ENCODE measurements at places on chromosomes 11 and 22.

DNA sequence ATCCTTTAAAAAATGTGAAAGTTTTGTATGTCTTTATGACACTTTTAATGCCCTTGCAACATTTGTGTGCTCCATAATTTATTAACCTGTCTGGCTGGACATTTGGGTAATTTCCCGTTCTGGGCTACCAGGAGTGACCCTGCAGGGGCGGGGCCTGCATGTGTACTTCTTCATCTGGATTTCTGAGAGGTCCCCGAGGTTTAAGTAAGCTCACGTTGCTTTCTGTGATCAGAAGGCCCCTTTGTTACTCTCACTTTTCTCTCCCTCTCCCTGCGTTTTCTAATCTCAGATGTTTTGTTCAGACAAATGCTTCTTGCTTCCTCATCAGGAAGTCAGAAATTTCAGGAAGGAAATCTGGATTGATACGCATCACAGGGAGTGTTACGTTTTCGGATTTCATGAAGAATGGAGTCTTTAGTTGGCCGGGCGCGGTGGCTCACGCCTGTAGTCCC, 78.9 kb upstream of the CRYBB3 start:
- DNase-seq, result no peak

- no peak for DNase-seq
Measured at GRCh38 chr11:33553486-33553885, 147.1 kb downstream of the C11orf91 start.

- DNase-seq, result no peak
Measured at GRCh38 chr11:110262072-110262403, 34.4 kb downstream of the RDX start.

- DNase-seq, result no peak
Measured at GRCh38 chr11:111387363-111387762, 8.3 kb upstream of the POU2AF1 start.

DNA sequence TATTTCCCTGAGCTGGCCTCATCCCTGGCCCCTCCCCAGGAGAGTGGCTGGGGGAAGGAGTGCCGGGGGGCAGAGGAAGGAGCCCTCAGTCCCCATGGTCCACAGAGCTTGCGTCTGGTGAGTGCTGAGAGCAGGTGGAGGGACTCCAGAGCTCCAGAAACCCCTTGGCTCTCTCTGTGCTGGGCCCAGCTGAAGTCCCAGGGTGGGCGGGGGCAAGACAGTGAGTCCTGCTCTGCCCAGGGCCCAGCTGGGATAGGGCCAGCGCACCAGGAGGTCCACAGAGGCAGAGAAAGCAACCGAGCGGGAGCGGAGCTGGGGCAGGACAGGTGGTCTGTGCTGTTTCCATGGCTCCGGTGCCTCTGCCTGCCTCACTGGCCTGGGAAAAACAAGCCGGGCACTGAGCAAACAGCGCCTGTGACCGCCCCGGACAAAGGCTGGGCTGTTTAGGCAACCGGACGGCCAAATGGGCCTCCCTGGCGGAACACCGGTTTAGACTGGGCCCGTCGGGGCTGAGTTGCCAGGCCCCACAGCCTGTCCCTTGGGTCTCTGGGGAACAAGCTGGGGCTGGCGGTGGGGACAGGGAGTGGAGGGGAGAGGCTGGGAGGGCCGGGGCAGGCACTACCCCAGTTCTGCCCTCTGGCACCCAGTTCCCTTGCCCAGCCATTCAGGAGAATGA, 34.1 kb upstream of the WNT7B start:
- no peak for DNase-seq

DNA sequence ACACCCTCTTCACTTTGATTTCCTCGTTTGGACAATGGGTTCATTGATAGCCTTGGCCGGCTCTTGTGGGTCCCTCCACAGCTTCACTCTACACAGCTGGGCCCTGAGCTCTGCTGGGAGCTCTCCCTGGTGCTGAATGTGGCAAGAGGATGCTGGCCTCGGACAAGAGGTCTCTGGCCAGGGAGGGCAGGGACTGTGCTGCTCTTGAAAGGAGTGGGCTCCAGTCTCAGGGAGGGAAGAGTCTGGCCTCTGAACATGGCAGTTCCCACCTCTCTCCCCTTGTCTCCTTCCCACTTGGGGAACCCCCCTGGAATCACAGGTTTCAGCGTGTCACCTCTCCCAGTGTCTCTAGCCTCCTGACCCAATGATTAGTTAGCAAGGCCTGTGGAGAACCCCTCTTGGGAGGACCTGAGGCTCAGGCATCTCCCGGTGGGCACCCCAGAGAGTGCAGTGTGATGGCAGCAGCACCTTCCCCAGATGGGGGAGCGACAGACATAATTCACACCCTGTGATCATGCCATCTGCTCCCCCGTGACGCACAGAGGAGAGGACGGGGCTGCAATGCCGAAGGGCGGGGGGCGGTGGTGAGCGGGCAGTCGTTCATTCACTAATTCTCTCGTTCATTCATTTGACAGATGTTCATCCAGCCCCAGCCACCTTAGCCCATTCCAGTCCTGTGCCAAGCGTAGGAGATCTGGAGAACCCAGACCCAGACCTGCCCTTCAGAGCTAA, 2.8 kb upstream of the CABP7 start:
- DNase-seq, result no peak

GRCh38 chr11:9982796-9983579, 311.0 kb downstream of the SBF2 start:
- DNase-seq, result no peak

DNA sequence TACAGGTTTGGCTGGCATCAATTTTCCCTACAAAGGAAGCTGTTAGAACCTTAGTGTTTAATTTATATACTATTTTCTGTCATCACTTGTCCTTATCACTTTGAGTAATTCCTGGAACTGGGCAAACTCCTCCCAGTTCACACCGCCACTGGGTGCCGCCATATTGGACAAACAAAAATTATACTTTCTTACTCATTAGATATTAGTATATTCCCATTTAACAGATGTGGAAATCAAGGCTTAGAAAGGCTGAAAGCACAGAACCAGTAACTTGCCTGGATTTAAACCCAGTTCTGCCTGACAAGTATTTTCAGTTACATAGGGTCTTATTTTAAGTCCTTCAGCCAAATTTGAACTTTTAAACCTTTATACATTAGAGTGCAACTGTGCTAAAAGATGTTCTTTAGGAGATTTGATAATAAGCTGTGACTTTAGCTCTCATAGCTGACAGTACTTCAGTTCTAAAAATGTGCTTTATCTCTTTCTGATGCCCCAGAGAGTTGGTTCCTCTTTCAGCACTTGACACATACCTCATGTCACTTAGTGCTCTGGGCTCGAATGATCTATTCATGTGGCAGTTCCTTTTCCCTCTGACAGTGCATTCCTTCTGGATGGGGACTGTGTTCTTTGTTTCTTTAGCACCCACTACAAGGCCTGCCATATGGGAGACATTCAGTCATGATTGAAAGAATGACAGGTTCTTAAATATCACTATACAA, 25.4 kb downstream of the COA4 start:
- DNase-seq, result no peak

DNA sequence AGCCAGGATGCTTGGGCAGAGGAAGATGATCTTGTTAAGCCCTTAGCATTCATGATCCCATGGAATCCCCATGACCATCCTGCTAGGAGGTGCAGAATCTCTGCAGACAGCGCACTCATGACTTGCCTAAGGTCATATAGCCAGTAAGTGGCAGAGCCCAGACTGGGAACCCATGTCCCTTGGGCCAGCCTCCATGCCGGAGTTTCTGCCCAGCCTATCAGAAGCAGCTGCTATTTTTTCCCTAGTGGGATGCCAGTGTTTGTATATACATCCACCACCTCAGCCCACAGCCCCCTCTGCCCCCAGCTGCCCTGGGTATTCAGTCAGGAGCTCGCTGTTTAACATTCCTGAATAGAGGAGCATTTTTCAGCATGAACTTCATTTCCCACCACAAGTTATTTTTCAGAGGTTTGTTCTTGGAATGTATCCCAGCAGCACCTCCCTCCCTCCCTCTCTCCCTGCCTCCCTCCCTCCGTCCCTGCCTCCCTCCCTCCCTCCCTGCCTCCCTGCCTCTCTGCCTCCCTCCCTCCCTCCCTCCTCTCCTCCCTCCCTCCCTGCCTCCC, 34.4 kb upstream of the SUSD2 start:
- no peak for DNase-seq

DNA sequence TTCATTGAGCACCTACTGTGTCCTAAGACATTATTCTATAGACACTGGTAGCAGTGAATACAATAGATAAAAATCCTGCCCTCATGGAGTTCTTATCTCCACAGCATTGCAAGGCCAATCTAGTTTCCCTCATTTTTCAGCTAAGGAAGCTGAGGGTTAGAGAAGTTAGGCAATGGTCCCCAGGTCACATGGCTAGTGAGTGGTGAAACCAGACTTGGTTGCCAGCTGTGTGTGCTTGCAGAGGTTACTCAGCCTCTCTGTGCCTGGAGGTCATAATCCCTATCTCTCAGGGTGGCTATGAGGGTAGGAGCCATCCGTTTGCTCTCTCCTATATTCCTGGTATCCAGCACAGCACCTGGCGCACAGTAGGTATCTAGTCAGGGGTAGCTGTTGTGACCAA, 147.7 kb upstream of the SEZ6L start:
- no peak for DNase-seq

DNA sequence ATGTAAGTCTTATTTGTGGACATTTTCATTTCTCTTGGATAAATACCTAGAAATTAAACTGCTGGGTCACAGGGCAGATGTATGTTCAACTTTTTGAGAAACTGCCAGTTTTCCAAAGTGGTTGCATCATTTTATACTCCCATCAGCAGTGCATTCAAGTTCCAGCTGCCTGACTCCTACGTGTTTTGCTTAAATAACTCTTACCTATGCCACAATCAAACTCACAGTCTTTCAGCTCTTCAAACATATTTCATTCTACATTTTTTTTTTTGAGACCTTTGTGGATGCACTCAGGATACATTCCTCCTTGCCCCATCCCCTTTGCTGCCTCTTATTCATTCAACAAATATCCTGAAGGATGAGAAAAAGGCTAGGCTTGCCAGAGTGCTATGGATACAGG, 9.2 kb downstream of the TCF20 start:
- DNase-seq, result no peak

- no peak for DNase-seq
Measured at GRCh38 chr11:104009744-104010143, 26.7 kb upstream of the DDI1 start.

GRCh38 chr22:37455896-37456295, 28.6 kb upstream of the ELFN2 start:
- no peak for DNase-seq

- DNase-seq, result no peak
Measured at GRCh38 chr11:117885777-117886176, 9.3 kb upstream of the FXYD6 start.

DNA sequence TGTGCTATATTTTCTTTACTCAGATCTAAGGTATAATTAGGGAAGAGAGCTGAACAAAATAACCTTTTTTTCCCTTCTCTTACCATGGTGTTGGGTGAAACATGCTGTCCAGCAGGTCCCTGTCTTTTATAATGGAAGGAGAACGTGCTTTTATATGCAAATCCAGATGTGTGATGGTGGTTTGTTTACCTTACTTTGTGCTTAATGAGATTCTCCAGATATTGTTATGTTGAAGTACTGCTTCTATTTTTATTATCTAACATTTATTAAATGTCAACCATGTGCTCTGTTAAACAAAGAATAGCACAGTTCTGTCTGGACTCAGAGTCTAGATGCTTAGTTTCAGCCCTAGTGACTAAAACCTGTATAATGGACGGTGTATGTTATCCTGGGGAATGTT, 10.1 kb upstream of the GRIK4 start:
- no peak for DNase-seq

- no peak for DNase-seq
Measured at GRCh38 chr22:19176732-19177131, 1.8 kb downstream of the SLC25A1 start.

DNA sequence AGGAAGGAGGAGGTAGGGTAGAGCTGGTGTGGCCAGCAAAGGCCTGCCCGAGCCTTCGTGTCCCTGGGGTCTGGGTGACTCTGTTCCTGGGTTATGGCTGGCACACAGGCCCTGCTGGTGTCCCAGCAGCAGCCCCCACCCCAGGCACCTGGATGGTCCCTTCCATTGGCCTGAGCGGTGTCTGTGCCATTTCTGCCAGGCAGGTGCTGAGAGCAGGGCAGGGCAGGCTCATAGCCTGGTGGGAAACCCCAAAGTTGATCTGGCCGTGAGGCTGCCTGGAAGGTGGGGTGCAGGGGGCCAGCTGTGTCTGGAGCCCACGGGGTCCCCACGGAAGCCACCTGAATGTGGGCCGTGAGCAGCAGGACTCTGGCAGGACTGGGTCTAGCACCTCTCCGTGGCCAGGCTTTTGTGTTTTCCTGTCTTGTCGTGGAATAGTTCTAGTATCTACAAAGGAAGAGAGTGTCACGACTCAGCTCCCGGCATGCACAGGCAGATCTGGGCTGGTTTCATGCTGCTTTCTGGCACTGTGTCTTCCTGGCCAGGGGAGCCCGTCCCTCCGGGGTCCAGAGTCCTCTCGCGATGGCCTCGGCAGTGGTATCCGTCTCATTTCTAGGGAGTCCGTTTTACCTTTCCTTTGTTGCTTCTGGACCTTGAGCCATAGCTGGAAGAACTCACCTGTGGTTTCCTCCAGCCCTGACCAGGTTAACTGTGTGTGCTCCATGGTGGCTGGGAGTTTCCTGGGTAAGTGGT, 83.7 kb downstream of the KCNQ1 start:
- no peak for DNase-seq

DNA sequence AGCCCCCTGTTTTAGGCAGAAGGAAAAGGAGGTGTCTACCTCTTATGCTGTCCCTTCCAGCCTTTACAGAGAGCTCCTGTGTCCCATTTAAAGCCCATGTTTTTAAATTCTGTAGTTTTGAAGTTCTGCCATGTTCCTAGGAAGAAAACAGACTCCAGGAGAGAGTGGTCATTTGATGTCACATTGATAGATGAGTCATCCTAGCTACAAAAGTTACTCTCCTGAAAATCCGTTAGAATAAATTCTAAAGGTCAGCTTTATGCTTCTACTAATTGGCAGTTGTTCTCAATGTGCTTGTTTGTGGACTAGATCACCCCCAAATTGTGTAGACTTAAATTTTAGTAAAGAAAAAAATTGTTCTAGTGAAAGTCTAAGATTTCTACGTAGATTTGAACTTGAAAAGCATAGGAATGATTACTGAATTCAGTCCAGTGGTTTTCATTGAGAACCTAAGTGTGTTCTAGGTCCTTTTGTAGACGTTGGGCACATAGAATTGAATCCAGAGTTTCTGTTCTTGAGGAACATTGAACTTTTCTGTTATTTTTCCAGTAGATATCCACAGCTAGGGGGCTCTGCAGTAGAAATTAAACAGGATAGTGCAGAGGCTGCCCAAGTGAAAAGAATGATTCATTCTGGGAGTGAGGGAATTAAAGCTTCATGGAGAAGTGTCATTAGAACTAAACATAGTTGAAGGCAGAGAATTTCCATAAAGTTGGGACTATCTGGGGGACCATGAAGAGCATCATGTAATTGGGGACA, 140.6 kb upstream of the RASSF10 start:
- no peak for DNase-seq
